Stimulated activated CD4-positive, alpha-beta T cell treated with anti-CD3 and anti-CD28 coated beads, Interleukin-15, amount 100 ng/mL, for 1 hour (primary cell): ENCODE measurements at places on chromosomes 2 and 18.

DNA sequence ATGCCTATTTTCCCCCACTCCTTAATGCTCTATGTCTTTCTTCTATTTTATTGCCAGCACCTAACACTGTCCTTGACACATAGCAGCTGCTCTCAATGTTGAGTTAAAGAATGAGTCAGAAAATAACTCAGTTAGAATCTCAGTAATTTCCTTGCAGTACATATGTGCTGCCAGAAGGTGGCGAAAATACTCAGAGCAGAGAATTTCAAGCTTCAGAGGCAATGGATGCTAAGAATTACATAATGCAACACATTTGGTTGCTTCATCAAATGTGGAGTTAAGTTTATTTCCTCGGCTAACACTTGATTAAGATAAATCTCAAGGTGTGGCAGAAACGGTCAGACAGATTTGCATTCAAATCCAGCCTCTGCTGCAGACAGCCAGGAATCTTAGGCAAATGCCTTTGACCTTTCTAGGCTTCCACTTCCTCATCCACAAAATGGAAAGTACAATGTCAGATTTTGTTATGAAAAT is 105.6 kb downstream of the VSNL1 start:
- no peak for DNase-seq

DNA sequence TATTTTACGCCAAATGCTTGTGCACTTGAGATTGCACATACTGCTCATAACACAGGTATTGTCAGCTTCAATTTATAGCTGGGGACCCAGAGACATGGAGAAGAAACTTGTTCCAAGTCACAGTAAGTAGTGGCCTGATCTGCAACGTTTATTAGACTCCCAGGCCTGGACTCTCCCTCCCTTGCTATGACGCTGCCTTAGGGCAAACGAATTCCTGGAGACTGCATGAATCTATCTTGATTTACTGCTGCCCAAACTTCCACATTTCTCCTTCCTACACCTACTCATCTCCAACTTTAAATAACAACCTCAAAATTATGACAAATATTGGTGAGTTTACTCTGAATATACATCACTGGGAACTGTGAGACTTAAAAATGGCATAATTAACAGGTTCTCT is 145.1 kb upstream of the CCDC195 start:
- no peak for DNase-seq

DNA sequence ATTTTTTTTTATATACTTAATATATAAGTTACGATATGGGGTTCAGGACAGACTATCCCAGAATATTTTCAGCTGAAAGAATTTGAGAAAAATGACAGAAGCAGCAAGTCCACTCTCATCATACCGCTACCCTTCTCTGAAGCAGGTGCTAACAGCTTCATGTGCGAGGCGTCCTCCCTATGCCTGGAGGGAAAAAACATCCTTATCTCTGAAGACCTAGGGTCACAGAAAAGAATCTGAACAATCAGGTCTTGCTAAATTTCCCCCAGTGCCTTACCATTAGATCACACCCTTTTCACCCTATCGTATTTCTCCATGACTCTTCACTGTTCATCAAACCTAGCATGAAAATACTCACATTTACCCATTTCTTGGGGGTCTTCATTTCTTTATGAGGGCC is 51.9 kb upstream of the CREB1 start:
- no peak for DNase-seq

- DNase-seq = no peak
Measured at GRCh38 chr18:10948421-10948820, 200.9 kb downstream of the PIEZO2 start.

- DNase-seq = no peak
Measured at GRCh38 chr2:28659127-28659526, 92.5 kb upstream of the PPP1CB start.

GRCh38 chr2:103789381-103790095 is 1027.7 kb downstream of the TMEM182 start:
- no peak for DNase-seq

- DNase-seq = no peak
Measured at GRCh38 chr2:55391615-55392242, 27.9 kb downstream of the CCDC88A start.

- no peak for DNase-seq
Measured at GRCh38 chr18:26809346-26809745, 56.2 kb downstream of the AQP4 start.

DNA sequence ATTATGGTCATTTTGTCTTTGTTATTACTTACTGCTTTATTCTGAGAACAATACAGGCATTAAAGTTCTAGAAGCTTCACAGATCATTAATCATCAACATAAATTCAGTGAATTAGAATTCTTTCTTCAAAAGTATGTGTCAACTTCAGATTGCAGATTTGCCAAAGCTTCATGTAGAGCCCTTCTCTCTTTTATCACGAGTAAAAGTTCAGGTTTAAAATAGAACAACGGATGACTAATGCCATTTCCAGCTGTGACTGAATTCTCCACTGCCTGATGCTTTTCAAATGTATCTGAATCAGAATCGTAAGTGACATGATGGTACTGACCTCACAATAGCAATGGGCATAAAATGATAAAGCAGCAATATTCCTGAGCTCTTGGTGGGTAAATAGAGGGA is 116.0 kb downstream of the ABCA12 start:
- no peak for DNase-seq

- DNase-seq = no peak
Measured at GRCh38 chr18:36104749-36105148, 24.4 kb downstream of the SLC39A6 start.
